ENCODE measurements at places on chromosomes 11 and 22.

DNA sequence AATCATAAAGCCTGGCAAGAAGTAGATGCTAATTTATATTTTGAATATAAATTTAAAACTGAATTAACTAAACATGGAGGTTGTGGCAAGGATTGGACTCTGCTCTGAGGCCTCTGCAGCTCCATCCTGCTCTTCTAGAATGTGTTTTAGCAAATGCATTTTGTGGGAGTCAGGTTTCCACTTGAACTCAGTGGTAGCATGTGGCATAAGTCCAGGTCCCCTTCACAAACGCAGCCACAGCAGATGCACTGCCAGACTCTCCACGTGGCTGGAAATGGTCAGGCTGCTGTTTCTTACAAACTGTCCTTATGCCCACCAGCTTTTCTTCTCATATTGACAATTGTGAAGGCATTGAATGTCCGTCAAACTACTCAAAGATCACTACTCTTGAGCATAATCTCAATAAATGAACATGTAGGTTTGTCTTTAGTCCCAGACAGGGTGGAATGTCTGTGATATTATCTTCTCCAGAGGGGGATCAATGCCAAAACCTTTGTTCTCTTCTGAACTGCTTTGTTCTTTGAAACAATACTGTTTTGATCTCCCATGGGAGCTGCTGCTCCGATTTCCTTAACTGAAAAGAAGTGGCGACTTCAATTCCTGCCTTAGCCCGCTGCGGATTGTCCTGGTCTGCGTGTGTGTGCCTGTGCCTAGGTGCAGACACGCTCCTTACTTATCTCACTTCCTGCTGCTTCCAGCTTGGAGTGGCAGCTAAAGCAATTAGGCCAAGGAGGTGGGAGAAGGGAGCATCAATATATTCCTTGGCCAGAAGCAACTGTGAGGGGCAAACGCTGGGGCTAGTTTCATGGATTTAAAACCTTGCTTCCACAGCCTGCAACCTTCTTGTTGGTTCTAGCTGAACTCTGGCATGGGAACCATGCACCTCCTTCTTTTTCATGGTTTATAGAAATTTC is 24.2 kb downstream of the EIF4G2 start:
- no peak for DNase-seq

GRCh38 chr11:114278342-114279065 is 17.7 kb upstream of the NNMT start:
- no peak for DNase-seq

DNA sequence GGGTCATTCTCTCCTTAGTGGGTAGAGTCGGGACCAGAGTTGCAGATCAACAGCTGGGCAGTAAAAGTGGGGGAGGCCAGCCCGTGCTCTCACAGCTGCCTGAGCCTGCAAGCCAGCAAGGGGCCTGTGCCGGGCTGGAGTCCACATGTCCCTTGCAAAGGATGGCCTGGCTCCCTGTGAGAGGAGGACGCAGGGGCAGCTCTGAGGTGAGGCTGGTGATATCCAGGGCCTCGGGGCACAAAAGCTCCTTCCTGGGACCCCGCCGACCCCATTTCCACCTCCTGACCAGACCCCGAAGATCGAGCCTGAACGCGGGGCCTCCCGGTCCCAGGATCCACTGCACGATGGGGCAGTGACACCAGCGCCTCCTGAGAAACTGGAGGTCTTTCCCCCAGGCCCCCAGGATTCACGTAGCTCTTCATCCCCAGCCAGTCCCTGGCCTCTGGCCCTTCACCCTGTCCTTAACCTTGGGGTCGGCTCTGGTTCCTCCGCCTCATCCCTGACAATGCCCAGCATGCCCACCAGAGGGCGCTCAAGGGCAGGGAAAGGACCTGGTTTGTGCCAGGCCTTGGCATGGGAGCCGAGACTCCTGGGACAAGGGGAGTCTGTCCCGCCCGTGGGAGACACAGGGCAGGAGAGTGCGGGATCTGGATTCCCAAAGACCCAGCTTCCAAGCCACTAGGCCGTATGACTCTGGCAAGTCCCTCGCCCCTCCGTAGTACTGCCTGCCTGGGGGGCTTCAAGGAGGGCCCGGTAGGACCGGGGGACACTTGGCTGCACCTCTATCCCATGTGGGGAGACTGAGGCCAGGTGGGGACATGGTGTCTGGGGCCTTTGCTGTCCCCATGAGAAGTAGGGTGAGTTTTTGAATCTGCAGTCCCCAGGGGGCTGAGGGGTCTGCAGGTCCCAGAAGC is 17.8 kb upstream of the WNT7B start:
- peak; percentile 56 for DNase-seq

DNA sequence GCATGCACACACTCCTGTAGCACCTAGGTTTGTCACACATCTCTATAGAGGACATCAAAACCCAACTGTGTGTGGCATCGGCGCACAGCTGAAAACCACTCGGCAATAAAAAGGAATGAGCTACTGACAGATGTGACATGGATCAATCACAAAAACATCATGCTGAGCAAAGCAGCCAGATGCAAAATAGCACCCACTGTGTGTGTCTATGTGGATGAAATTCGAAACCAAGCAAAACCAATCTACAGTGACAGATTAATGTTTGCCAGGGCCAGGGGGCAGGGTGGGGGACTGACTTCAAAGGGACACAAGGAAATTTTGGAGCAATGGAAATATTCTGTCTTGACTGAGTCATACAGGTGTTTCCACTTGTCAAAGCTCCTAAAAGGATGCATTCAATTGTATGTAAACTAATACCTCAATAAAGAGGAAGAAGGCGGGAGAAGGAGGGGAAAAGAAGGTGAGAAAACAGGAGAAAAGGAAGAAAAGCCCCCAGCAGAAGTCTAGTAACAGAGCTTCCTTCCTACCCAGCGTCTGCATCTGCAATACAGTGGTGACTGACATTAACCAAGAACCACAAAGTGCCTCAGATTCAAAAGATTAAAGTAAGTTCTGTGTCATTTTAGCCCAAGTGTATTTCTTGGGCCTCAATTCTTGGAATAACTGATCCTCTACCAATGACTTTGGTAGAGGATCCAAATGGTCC is 49.8 kb downstream of the PACSIN2 start:
- peak; percentile 14 for DNase-seq

- DNase-seq, result no peak
Observed at GRCh38 chr11:13134886-13135285, 125.8 kb downstream of the RASSF10 start.

GRCh38 chr11:79244241-79244772 is 196.5 kb downstream of the TENM4 start:
- DNase-seq, result no peak

GRCh38 chr11:29634244-29634643 is 382.6 kb downstream of the KCNA4 start:
- DNase-seq, result no peak

- DNase-seq, result no peak
Observed at GRCh38 chr11:21446939-21447590, 745.8 kb upstream of the ANO5 start.

DNA sequence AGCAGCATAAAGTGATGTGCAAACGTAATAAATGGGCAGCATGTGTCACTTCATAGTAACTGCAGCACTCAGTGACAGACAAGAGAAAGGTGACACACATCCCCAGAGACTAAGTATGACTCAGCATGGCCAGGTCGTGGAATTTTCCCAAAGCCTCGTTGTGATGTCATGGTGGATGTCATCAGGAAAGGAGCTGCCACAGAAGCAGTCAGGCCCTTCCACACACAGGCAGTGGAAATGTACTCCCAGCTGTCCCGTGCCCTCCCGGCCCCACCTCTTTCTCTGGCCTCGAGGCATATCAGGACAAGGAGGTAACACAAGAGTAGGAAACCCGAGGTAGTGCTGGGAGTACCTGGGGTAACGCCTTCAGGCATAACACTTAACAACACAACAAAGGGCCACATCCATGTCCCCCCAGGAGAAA is 8.1 kb downstream of the PC start:
- no peak for DNase-seq

DNA sequence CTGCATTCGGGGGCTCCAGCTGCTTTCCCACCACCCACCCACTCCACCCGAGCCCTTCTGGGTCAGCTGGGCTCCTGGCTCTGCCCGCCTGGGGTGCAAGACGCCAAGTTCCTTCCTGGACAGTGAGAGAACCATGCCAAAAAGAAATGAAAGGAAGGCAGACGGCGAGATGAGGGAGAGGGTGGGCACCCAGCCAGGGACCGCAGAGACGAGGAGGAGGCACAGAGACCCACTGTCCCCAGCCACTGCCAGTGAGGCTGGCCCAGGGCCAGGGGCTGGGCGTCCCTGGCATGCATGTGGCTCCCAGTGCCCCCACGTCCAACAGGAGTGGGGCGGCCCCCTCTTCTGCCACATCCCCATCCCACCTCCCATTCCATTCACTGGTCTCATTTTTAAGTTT is 10.8 kb upstream of the CD81 start:
- DNase-seq, result no peak

- DNase-seq, result no peak
Observed at GRCh38 chr11:65643971-65644370, 6.1 kb downstream of the SIPA1 start.

- no peak for DNase-seq
Observed at GRCh38 chr11:45217991-45218390, 68.2 kb downstream of the SYT13 start.

DNA sequence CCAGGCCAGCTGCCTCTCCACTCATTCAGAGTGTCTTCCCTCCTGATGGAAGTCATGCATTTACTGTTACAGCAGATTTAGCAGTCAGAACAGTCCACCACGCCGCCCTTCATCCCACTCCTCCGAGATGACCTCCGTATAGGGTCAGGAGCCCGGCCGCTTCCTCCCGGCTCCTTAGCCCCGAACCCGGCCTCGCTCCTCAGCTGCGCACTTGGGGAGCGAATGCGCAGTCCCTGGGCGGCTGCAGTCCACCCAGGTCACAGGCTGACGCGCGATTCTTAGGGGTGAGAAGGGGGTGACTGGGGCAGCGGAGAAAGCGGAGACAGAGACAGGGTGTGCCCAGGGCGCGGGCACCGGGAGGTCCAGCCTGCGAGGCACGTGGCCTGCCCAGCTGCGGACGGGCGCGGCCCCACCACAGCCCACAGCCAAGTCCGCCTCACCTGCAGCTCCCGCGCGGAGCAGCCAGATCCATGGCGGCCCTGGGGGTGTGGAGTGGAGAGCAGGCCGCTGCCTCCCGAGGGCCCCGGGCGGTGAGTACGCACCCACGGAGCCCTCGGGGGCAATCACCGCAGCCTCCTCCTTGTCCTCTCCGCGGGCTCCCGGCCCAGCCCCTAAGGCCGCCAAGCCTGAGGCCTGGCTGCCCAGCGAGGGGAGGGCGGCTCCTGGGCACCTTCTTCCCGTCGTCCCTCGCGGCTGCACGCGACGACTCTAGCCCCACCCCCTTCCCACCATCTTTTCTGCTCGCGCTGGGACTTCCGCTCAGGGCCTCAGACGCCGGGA is 286.6 kb downstream of the BRD1 start:
- no peak for DNase-seq

DNA sequence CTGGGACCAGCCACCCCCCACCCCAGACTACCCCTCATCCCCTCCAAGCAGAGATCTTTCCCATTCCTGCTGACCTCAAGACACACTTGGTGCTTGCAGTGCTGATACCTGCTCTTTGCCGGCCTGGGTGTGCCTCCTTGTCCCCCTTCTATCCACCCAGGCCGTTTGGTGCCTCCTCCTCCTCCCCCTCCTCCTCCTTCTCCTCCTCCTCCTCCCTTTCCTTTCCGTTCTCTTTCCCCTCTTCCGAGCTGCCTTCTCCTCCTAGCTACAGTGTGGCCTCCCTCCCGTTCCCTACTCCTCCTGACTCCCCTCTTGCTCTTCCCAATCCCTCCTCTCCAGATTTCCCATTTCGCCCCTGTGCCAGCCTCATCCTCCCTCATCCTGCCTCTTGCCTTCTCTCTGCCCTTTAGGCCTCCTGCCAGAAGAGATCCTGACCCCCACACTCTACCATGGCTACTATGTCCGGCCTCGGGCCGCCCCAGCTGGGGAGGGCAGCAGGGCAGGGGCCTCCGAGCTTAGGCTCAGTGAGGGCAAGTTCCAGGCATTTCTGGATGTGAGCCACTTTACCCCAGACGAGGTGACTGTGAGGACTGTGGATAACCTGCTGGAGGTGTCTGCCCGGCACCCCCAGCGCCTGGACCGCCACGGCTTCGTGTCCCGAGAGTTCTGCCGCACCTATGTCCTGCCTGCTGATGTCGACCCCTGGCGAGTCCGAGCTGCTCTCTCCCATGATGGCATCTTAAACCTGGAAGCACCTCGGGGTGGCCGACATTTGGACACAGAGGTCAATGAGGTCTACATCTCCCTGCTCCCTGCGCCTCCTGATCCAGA is 712 bp downstream of the HSPB2 start:
- DNase-seq, result no peak

- DNase-seq, result no peak
Observed at GRCh38 chr11:13963949-13964770, 1.6 kb downstream of the SPON1 start.

GRCh38 chr11:25691959-25692358 is 640.0 kb upstream of the ANO3 start:
- no peak for DNase-seq

GRCh38 chr11:11450744-11451362 is 97.8 kb upstream of the CSNK2A3 start:
- DNase-seq, result no peak

DNA sequence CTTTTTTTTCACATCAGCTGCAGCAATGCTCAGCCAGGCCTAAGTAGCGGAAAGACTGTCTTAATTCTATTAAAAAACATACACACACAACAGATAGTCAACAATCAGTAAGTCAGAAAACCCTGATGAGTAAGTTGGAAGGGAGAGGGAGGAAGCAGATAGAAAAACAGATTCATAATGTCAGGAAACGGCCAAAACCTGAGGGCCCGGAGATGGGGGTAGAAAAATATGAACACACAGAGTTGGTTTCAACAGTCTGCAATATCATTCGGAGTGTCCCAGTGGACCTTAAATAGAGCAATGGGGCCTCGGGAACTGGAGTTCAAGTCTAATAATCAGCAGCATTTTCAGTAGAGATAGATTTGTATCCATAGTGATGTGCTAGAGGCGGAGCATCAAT is 14.8 kb downstream of the LRRC55 start:
- DNase-seq, result no peak

DNA sequence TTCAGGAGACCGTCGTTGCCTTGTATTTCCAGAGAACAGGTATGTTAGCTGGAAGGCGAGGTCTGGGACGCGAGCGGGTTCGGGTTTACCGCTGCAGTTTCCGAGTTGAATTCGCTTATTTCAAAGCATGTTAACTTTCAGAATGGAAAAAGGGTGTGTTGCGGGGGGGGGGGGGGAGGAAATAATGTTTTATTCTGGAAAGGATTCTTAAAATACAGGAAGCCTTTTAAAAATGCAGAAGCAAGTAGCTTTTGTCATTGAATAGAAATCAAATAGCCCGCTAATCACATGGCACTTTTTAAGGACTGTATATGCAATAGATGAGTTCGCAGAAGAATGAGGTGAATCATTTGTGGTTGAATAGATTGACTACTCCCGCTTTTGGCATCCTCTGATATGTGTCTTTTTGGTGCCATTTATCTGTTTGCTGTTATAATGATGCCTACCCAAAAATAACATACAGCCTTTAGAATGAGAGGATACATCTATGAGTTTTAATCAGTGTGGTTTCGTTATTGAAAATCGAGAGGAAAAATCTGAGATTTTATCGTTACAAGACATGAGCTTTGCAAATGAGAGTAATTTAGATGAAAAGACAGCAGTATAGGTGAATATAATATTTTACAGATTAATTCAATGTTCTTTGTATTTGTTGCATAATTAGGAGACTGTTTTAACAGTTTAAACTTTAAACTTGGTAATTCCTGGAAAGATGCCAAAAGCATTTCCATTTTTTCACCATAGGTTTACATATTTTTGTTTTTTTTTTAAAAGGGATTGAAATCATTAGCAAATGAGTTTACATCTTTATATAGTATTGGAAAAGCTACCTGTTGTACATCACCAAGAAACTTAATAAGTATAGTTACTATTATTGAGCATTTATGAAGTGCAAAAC is 1.7 kb downstream of the PDE3B start:
- DNase-seq, result no peak

GRCh38 chr11:12287374-12288211 is 89.8 kb upstream of the PARVA start:
- DNase-seq, result no peak

Data from activated naive CD8-positive, alpha-beta T cell treated with anti-CD3 and anti-CD28 coated beads, Interleukin-2, amount 50 U/mL, for 16 hours (primary cell).